Kidney glomerular epithelial cell (primary cell): ENCODE measurements at places on chromosomes 4 and X.

GRCh38 chrX:132443196-132444135, 45.4 kb downstream of the MBNL3 start:
- no peak for DNase-seq

GRCh38 chr4:145951931-145952330, 13.3 kb upstream of the ZNF827 start:
- DNase-seq: no peak

DNA sequence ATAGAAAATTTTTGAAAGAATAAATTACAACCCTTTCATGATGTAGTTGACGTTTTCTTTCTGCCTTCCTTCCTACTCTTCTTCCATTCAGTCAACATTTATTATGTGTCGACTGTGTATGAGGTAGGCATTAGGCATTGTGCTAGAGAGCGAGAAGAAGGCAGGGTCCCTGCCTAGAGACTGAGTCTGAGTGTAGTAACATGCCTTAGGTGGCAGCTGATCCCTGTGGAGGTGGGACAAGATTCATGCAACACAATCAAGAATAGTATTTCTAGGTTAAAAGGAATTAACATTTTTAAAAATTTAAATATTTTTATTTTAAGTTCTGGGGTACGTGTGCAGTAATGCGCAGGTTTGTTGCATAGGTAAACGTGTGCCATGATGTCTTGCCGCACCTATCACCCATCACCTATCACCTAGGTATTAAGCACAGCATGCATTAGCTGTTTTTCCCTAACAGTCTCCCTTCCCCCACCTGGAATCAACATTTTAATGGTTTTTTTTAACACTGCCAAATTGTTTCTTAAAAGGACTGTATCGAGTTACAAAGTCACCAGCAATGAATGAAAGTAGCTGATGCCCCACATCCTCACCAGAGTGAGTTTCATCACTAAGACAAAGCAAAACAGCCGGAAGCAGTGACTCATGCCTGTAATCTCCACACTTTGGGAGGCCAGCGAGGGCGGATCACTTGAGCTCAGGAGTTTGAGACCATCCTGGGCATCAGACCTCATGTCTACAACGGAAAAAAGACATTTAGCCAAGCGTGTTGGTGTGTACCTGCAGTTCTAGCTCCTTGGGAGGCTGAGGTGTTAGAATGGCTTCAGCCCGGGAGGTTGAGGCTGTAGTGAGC, 84.0 kb downstream of the WWC2 start:
- peak; percentile 94 for DNase-seq

DNA sequence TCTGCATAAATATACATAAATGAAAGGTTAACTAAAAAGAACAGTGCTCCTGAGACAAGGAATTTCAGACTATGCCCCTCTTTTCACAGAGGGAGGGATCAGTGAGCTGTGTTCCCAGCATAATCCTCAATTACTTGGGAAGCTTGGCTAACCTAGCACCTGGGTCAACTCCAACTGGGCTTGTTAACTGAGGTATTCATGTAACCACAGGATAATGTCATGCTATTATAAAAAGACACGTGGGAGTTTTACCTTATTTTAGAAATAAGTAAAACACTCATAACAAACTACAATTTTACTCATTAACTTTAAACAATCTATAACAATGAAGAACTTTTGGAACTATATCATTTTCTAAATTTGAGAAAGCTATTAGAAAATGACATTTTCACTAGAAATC, 48.6 kb downstream of the RPGR start:
- no peak for DNase-seq

- DNase-seq: no peak
Observed at GRCh38 chrX:131801911-131802310, 221.2 kb upstream of the STK26 start.

- no peak for DNase-seq
Observed at GRCh38 chrX:38982843-38983242, 181.6 kb downstream of the MID1IP1 start.

DNA sequence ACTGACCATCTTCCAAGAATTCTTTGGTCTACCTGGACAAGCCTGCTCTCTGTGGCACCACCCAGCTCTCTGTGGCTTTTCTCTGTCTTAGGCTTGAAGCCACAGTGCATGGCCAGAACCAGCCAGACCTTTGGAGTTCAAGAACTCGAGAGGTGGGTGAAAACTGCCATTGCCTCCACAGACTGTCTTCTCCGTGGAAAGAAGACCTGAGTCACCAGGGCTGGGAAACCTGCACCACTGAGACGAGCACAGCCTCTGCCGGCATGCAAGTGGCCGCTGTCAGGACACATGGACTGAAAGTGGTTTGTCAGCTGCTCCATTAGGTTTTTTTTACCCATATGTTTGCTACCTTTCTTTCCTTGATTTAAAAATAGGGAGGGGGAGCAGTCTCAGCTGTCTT, 74.5 kb downstream of the MGST2 start:
- DNase-seq: no peak

GRCh38 chr4:136227315-136227714, 1305.0 kb downstream of the PCDH18 start:
- no peak for DNase-seq

GRCh38 chr4:14711259-14711658, 291.0 kb upstream of the CPEB2 start:
- no peak for DNase-seq

GRCh38 chr4:155042014-155042413, 166.4 kb upstream of the NPY2R start:
- no peak for DNase-seq

DNA sequence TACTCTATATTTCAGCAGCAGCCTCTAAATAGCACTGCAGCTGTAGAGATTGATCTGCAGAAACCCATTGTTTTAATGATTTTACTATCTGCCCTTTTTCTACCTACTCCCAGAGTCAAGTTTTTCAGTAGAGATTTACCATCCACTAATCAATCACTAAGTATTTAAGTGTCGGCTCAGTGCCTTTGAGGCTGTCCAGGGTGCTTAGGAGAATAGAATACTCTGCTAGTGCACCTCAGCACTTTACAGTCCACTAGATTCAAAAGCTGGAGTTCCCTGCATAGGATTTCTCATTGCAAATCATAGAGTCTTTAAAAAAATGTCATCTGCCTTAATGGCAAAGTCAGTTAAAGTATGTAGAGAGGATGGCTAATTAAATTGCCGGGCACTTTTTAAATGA, 29.6 kb upstream of the ANAPC4 start:
- DNase-seq: no peak

DNA sequence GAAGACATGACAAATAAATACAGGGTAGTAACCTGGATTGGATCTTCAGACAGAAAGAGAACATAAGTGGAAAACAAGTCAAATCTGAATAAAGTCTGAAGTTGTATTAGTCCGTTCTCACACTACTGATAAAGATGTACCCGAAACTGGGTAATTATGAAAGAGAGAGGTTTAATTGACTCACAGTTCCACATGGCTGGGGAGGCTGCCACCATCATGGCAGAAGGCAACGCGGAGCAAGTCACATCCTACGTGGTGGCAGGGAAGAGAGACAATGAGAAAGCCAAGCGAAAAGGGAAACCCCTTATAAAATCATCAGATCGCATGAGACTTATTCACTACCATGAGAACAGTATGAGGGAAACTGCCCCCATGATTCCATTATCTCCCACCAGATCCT, 82.8 kb downstream of the USP46 start:
- DNase-seq: no peak

DNA sequence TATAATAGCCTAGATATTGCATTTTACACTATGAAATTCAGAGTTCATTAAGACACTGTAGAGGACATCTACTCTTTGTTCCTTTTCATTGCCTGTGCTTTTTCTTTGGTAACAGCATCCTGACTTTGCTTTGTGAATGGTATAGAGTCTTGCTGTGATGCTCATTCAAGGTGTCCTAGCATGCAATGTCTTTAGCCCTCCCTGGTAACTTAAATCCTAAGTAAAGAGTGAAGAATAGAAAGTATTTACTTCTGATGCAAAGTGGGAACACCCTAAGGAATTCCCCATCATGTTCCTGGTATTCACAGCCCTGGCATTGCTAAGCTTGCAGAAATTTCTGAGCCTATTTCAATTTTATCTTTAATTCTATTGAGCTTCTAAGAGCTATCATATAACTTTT, 400.1 kb downstream of the FAT4 start:
- DNase-seq: no peak

DNA sequence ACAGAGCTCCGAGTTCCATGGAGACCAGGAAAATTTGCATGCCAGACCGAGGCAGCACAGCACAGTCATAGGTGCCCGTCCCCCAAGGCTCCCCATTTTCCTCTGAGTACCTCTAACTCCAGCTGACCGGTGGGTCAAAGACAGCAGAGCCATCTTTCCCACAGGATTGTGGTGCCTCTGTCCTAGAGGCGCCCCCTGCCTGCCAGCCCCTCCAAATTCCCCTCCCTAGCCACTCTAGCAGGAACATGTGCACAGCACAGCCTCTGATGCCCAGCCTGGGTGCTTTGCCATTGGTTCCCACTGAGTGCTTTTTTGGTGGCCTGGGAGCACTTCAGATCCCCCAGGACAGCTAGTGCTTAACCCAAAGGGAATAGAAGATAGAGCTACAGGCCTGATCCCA, 368.5 kb upstream of the PABPC5 start:
- DNase-seq: no peak

GRCh38 chr4:4853371-4853823, 6.1 kb upstream of the MSX1 start:
- no peak for DNase-seq

DNA sequence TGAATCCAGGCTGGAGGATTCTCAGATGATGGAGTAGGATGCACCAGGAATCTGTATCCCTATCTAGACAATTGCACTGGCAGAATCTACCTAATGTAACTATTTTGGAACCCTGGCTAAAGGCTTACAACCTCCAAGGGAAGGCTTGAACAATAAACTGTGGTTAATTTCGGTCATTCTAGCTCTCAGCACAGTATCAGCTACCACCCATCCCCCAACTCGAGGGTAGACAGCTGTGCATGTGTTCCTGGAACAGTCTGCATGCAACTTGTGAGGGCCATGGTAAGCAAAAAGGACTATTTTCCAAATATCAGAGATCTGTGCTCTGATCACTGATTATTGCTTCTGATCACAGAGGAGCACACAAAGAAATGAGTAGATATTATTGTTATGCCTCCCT, 34.0 kb downstream of the ELF2 start:
- no peak for DNase-seq

DNA sequence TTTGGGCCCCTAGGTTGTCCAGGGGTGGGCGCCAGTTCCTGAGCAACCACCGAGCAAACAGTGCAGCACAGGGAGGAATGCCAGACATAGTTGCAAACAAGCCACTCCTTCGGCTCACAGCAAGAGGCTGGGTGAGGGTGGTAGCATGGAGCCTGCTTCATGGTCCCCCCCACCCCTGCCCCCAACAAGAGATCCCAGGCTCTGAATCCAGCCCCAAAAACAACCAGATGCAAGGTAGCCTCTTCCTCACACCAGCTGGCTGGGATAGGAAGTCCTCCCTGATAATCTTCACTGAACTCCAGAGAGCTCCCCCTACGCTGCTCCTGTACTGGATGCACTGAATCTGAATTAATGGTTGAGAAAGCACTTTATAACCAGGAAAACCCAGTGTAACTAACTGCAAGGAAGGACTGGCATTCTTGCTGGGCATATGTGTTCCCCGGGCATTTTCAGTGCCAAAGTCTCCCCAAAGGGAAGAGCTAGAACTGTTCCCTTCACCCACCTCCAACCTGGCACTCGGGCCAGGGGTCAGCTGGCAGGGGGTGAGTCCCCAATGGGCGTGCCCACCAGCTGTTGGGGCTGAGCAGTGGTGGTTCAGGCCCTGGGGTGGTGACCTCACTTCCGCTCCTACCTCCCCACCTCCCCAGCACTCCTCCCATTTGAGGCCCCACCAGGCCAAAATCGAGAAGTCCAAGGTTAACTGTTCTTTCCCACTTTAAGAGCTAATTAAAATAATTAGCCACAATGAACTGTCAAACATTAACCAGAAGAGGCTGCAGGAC, 1.5 kb downstream of the ELF4 start:
- no peak for DNase-seq

GRCh38 chr4:74534121-74534520, 89.2 kb downstream of the AREG start:
- DNase-seq: no peak

GRCh38 chrX:16665089-16665488, 15.1 kb downstream of the S100G start:
- no peak for DNase-seq

DNA sequence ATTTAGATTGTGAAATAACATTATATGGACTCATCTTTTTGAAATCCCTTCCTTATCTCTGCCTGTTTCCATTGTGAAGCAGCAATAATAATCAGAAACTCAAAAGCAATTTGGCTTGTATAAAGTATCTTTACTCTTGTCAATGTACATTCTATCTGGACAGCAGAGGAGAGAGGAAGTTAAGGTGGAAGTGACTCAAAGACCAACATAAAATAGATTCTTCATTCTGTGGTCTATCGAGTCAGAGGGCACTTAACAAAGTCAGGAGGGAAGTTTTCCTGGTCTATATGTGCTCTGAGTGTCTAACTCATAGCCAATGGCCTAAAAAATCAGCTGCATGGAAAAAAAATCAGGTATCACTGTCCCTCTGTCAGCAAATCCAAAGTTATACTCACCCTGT, 155.5 kb downstream of the EMCN start:
- no peak for DNase-seq

GRCh38 chr4:151992332-151993154, 231.7 kb upstream of the GATB start:
- DNase-seq: no peak

GRCh38 chr4:101439926-101440325, 92.6 kb upstream of the PPP3CA start:
- DNase-seq: no peak

GRCh38 chr4:23934915-23935314, 45.1 kb upstream of the PPARGC1A start:
- peak; percentile 81 for DNase-seq

- no peak for DNase-seq
Observed at GRCh38 chrX:2901367-2902036, 27.6 kb downstream of the ARSD start.

- DNase-seq: no peak
Observed at GRCh38 chr4:26583538-26583864, 383 bp upstream of the TBC1D19 start.

DNA sequence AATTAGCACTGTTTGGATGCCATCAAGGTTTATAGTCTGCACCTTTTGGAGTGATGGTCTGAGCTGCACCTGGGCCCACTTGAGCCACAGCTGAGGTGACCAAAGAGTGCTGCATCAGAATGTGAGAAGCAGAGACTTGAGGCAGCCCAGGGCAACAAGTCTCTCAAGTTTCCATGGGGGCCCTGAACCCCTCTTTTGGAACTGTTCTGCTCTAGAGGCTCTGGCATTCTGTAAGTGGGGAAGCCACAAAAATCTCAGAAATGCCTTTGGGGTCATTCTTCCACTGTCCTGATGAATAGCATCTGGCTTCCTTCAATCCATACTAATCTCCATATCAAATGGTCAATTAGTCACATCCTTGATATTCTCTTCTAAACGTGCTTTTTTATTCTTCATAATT, 298.4 kb upstream of the MAOA start:
- DNase-seq: no peak

DNA sequence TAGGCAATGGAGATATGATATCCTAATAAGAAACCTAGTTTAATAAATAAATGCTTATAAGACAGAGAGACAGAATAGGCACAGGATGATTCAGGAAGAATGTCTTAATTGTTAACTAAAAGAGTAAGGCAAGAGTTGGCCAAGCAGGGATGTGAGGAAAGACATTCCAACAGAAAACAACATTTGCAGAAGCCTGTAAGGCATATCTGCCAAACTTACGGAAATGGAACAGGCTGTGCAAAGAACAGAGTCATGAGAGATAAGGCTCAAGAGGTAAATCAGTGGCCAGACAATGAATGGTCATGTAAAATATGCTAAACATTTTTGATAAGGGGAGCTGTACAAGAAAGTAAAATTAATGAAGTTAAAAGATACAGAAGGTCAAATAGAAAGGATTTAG, 134.9 kb downstream of the KCTD8 start:
- DNase-seq: no peak
